ENCODE measurements at places on chromosomes 4 and X.

DNA sequence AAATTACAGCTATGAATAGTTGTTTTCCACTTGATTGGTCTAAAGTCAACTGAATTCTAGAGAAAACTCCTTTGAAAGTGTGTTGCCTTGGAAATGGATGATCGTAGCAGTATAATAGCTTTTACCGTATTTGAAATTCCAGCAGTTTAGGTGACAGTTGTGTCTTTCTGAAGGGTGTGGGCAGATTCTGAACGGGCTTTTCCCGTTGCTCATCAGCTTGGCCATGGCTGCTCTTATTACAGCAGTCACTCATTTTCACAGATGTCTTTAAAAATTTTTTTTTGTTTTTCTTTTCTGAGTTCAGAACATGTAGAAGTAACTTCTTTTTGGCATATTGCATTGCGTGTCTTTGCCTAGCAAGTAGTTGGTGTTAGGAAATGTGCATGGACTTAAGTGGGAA, 69.6 kb upstream of the SLC4A4 start:
- no peak for DNase-seq

GRCh38 chr4:22678940-22679854, 13.5 kb upstream of the GBA3 start:
- peak; percentile 23 for DNase-seq

DNA sequence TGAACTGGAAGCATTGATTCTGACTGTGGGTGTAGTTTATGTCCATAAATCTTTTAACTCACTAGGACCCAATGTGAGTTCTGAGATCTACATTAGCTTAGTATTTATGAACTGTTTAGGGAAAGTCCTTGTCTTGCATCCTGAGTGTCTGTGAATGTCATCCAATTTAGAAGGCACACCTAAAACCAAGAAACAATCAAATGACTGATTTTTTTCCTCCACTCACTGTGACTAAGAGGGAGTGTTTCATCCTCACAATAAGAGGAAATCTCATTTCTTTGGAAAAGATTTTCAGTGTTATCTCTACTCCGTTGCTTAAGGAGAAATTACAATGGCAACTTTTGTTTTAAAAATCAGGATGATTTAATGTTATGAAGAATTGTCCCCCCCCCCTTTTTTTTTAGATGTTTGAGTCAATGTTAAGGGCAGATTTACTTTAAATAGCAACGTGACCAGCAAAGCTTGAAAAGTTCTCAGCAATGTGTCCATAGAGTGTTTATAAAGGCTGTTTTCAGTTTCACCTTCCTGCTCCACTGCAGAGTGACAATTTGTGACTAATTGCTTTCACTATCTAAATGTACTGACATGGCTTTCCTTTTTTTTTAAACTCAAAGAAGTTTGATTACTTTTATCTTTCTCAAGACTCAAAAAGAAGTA, 173.0 kb downstream of the SPCS3 start:
- DNase-seq: no peak

GRCh38 chrX:115583496-115584004, 22.6 kb downstream of the PLS3 start:
- peak; percentile 32 for DNase-seq

- no peak for DNase-seq
Measured at GRCh38 chr4:87989765-87990164, 14.3 kb downstream of the SPP1 start.

Data from MCF 10A (cell line).